Non-pigmented ciliary epithelial cell (primary cell): ENCODE measurements at places on chromosomes 13 and 19.

DNA sequence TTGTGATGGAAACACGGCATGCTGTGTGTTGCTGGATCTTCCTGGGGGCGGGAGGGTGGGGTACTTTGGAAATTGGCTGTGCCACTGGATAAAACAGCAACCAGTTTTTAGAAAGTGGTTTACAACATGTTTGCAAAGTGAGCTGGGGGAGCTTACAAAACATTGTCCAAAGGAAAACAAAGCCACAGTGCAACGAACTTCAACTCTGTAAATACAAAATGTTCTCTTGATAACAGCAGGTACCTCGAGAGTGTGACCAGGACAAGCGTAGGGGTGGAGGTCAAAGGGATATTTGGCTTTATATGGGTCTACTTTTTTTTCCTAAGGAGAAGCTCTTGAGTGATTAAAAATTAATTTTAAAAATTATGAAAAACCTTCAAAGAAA is 2.5 kb downstream of the IGSF23 start:
- DNase-seq: no peak

DNA sequence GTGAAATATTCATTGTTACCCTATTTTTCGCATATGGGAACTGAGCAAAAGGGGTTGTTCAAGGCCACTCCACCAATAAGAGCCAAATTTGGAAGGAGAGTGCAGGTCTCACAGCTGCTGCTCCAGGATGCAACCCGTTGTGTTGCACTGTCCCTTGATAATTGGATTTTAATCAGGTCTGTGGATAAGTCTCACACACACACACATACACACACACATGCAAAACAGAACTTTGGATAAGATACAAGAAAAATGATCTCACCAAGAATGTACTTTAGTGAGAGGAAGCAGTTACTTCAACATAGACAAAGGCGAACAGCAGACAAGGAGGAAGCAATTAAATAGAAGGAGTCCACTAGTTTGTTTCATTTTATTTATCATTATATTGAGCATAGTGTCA is 127.3 kb upstream of the EDNRB start:
- DNase-seq: no peak

DNA sequence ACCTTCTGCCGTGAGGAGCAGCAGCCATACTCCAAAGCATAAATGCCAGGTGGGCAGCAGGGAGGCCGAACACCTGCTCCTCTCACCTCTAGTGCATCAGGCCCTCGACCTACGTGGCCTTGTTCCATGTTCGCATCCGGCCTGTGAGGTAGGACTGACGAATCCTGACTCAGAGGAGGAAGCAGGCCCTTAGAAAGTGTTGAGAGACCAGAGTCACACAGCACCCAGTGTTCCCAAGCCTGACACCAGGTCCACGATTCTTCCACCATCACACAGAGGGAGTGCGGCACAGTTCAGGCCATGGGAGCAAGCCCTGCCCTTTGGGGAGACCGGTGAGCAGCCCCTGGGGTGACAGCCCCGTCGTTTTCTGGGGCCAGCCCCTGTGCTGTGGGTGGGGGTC is 14.7 kb downstream of the ATP12A start:
- DNase-seq: no peak

DNA sequence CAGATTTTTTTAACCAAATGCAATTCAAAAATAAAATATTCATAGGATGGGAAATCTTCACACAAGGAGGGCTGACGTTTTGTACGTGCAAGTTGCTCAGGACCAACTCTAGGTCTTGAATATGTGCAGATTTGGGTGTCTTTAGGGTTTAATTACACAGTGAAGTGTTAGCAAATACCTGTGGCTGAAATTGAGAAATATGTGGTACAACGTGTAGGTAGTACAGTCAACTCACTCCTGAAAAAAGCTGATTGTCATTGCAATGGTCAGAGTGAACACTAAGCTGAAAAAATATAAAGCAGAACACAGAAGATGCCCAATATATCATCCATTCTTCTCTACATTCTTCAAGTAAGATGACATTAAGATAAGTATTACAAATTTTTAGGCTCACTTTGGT is 314.3 kb downstream of the SLITRK1 start:
- DNase-seq: no peak

DNA sequence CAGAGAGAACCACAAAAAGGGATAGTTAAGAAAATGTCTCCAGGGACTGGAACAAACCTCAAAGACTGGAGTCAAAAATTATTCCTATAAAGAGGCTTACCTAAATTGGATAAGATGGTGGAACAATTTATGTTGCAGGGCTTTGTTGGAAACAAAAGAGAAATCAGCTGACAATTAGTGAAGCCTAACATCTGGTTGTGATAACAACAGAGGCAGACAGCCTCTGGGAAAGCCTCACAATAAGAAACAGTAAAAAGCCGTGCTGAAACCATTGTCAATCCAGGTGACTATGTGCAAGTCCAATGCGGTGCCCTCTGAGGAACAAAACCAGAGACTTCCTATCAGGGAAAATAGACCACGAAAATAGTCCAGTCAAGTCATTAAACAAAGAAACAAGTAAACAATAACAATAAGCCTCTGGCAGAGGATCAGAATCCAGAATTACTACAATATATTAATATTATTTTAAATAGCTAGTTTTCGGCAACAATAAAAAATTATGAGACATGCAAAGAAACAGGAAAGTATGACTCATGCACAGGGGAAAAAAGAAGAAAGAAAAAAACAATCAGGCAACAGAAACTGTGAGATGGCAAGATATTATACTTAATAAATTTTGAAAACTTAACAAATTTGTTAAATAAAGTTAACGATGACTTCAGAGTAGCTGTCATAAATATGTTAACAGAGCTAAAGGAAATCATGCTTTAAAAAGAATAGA is 99.7 kb upstream of the RXFP2 start:
- no peak for DNase-seq

DNA sequence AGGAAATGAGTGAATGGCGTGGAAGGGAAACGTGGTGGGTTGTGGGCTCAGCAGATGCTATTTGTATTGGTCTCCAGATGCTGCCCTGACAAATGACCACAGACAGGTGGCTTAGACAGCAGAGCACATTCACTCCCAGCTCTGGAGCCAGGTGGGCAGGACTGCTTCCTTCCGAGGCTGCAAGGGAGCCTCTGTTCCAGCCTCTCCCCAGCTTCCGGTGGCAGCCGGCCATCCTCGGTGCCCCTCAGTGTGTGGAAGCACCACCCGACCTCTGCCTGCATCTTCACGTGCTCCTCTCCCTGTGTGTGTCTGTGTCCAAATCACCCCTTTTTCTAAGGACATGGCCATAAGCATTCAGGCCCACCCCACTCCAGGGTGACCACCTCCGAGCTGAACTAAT is 105.1 kb downstream of the SOX1 start:
- no peak for DNase-seq

DNA sequence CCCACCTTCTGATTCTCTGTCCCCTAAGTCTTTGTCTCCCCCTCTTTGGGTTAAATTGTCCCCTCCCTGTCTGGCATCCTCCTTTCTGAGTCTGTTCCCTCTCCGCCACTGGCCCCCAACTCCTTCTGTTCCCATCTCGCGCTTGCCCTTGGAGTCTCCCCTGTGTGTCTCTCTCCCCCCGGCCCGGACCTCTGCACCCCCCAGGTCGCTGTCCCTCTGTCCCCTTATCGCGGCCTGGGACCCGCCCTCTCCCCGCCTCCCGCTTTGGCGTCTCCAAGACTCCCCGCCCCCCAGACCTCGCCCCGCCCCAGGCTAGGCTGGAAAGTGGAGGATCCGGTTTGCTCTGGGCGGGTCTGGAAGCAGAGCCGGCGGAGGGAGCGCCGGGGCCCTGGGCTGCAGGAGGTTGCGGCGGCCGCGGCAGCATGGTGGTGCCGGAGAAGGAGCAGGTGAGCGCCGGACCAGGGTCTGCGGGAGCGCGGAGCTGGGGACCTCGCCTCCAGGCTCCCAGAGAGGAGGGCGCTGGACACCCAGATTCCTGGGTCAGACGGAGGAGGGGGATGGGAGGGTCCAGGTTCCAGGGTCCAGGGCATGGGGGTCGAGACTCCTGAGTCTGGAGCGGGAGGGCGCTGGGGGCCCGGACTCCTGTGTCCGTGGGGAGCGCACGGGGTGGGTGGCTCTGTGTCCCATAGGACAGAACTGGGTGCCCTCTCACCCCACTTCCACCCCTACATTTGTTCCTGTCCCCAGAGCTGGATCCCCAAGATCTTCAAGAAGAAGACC is at the start of gene TRPM4:
TSS of gene TRPM4 (plus strand) at position 348 of the 780 bp plus-strand sequence. CDS start at position 423, 75 bp downstream.
- no peak for DNase-seq

- DNase-seq: no peak
These were observed 810.8 kb upstream of the GPC6 start for GRCh38 chr13:92415781-92416180.

- DNase-seq: no peak
These were observed 52.6 kb downstream of the ALOX5AP start for GRCh38 chr13:30787738-30788525.

GRCh38 chr19:50928831-50929230 is 17.6 kb upstream of the KLK4 start:
- DNase-seq: no peak

GRCh38 chr13:91721413-91721812 is 323.0 kb downstream of the GPC5 start:
- no peak for DNase-seq

DNA sequence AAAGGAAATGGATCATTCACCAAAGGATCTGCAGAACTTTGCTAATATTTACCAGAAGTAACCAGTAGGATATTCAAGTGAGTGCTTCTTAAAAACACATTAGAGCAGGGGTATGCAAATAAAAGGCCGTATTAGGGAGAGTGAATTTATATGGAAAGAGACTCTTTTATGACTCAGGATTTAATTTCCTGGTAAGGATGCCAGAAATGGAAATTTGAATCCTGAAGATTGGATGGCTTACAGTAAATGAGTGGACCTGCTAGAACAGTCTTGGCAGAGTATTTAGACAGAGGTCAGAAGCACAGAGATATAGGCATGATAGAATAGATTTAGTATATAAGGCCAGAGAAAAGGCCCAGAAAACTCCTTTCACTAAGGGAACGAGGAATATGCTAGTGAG is 201.6 kb downstream of the SLITRK5 start:
- no peak for DNase-seq
